ENCODE measurements at places on chromosomes 7 and 10.
A peak's percentile ranks its signal among the peaks of the same experiment; 100 is the strongest.

- DNase-seq = no peak
These were observed 52.9 kb upstream of the ZMIZ2 start for GRCh38 chr7:44695756-44696155.

GRCh38 chr7:2710901-2711551 lies 23.0 kb downstream of the AMZ1 start:
- no peak for DNase-seq

DNA sequence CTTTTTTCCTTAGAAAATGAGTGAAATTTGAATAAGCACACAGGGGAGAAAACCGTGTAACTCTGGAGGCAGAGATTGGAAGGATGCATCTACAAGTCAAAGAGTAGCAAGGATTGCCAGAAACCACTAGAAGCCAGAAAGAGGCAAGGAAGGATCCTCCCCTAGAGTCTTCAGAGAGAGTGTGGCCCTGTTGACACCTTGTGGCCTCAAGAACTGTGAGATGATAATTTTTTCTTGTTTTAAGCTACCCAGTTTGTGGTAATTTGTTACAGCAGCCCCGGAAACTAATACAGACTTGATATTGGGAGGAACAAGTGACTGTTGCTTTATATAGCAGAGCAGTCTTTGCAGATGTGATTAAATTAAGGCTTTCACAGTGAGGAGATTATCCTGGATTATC lies 3.6 kb upstream of the GIMAP7 start:
- no peak for DNase-seq

DNA sequence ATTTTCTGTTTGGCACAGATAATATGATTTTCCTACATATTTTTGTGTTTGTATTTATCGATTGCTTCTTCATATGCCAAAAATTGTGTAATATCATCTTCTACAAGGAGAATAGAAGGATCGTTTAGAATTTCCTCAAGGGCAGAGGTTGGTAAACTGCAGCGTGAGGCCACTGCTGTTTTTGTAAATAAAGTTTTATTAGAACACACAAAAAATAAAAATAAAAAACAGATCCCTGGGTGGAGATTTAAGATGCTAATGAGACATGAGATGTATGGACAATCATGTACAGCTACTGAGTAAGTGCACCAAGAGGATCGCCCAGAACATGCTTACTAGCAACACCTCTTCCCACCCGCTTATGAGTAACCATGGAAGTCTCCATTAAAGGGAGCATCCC lies 9.6 kb downstream of the LYZL2 start:
- no peak for DNase-seq

DNA sequence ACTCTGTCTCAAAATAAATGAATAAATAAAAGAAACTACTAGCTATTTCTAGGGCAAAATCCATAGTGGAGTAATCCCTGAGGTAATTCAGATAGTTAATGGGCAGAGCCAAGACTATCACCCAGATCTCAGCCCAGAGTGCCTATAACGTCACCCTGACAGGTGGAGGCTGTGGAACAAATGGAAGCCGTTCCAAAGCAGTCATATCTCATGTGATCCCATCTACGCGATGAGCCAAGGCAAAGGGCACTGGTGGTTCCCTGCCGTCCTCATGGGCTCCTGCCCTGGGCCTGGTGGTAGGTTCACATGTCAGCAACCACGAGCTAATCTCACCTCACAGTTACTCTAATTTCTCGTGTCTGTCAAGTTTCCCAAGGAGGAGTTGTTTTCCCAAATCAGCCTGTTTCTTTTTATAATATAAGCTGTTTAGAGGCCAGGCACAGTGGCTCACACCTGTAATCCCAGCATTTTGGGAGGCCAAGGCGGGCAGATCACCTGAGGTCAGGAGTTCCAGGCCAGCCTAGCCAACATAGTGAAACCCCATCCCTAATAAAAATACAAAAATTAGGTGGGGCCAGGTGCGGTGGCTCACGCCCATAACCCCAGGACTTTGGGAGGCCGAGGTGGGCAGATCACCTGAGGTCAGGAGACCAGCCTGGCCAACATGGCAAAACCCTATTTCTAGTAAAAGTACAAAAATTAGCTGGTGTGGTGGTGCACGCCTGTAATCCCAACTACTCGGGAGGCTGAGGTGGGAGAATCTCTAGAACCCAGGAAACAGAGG lies 22.5 kb upstream of the ASCC1 start:
- DNase-seq = no peak

GRCh38 chr10:94274142-94274787 lies 88.5 kb downstream of the NOC3L start:
- peak; percentile 29 for DNase-seq

- DNase-seq = no peak
These were observed 982.1 kb upstream of the MBL2 start for GRCh38 chr10:53754596-53755250.

DNA sequence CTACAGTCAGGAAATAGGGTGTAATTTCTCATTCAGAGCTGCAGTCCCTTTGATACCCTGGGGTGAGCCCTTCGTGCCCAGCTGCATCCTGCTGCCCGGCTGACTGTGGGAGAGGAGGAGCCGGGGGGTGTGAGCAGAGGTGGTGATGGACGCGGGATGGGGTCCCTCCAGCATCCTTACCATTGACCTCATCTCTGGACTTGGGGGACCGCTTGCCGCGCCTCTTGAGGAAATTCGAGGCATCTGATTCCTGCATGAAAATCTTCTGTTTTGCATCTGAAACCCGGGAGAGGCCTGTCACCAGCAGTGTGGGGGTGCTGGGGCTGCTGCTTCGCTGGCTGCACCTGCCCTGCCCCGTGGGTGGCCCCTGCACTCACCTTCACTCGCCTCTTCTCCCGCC lies 816 bp downstream of the UCMA start:
- no peak for DNase-seq

GRCh38 chr10:12733271-12733670 lies 268.2 kb downstream of the CCDC3 start:
- DNase-seq = no peak

DNA sequence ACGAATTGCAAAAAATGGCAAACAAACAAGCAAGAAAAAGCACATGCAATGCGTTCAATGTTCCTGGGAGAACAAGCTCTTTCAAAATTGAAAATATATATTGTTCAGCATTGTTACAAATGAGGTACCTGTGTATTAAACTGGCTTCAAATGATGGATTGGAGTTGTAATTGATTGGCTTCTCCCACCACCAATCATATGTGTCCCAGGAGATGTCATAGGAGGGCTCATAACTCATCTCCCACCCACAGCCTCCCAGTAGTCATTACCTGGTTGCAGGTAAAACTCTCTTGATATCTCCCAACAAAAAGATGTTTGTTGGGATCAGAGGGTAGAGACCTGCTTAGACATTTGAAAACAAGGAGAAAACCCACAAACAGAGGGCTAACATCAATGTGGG lies 302.9 kb downstream of the BAMBI start:
- DNase-seq = no peak

DNA sequence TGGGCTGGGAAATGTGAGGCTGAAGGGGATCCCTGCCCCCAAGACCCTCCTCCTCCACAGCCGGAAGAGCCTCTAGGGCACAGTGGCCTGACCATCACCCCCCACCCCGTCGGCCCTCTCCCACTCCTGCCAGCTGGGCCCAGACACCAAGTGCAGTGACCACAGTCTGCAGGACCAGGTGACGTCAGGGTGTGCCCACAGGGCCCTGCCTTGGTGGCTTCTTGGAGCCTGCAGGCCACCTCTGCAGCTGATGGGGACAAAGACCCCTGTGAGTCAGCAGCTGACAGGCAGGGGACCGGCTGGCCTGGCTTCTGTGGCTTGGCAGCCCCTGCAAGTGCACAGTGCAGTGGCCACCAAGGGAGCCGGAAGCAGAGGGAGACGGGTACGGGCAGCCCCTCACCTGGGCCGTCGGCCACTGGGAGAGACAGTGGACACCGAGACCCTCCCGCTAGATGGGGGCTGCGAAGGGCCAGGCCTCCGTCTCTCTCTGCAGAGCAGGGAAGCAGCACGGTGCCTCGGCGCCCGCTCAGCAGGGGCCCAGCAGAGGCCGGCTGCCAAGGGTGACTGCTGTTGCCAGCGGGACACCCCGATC lies 274.6 kb downstream of the ELFN1 start:
- DNase-seq = no peak
